AG20443 (cell line): ENCODE measurements at places on chromosomes 16 and 17.

- peak; percentile 58 for DNase-seq
Observed at GRCh38 chr17:46979147-46979863, at the start of gene RPRML. Gene RPRML (minus strand): TSS chr17:46979253. CDS start chr17:46979007, 246 bp downstream.

- no peak for DNase-seq
Observed at GRCh38 chr16:81216706-81217105, 21.8 kb upstream of the BCO1 start.

GRCh38 chr17:18965530-18966236 is 13.7 kb downstream of the SLC5A10 start:
- DNase-seq: no peak

DNA sequence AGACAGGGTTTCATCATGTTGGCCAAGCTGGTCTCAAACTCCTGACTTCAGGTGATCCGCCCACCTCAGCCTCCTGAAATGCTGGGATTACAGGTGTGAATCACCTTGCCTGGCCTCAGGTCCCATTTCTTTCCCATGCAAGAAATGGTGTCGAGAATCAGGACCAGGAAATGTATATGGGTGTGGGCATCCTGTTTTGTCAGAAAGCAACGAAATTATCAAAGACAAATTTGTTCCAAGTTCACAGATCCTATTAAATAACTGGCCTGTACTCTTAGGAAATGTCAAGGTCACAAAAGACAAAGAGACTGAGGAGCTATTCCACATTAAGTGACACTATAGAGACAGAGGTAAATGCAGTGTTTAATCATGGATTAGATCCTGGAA is 17.1 kb upstream of the ST6GALNAC1 start:
- no peak for DNase-seq

DNA sequence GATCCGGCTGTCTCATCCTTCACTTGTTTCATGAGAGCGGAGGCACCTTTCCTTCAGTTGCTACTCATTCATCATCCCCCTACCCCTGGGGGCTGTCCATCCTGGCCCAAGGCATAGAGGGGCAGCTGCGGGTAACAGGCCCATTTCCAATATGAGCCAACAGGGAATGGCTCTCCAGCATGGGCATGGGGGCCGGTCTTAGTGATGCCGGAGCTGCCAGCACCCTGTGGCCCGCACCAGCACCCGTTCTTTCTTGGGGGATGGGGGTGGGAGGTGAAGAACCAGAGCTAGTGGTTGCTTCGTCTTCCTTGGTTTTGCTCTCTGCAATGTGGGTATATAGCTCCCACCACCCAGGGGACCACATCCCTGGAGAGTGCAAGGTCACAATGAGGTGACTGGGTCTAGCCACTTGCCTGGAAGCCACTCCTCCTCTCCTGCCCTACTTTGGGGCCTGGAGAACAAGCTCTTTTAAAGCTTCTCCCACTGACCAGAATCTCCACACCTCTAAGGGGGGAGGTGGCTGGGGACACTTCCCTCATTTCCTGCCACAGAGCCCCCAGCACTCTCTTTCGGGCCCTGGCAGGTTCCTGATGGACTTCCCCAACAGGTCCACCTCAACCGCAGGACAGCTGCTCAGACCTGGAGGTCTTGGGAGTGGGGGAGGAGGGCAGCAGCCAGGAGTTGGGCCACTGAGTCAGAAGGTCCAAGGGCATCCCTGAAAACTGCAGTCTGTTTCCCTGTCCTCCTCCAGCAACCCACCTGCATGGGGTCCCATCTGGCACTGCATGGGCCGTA is 11.9 kb upstream of the TBX2 start:
- DNase-seq: no peak

DNA sequence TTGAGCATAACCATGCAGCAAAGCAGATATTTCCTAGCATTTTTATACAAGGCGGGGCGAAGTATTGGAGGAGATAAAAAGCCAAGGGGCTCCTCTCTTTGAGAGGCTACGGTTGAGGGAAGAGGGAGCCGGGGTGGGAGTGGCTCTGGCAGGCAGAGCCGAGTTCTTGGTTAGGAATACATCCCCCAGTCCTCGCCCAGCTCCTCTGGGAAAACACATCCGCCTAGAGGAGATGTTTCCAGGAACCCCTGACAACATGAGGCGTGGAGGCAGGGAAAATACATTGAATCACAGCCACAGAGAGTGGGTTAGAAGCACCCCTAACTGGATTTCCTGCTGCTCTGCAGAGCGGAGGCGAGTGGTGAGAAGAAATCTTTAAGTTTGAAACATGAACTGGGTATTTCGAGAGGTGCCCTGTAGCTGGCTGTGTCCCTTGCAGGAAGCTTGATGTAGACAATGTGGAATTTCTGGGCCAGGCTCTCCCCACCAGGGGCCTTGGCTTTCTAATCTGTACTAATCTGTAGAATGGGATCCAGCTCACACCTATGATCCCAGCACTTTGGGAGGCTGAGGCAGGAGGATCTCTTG is 27.3 kb downstream of the TTYH2 start:
- DNase-seq: no peak

GRCh38 chr16:46850619-46851555 is 19.9 kb upstream of the C16orf87 start:
- DNase-seq: no peak

DNA sequence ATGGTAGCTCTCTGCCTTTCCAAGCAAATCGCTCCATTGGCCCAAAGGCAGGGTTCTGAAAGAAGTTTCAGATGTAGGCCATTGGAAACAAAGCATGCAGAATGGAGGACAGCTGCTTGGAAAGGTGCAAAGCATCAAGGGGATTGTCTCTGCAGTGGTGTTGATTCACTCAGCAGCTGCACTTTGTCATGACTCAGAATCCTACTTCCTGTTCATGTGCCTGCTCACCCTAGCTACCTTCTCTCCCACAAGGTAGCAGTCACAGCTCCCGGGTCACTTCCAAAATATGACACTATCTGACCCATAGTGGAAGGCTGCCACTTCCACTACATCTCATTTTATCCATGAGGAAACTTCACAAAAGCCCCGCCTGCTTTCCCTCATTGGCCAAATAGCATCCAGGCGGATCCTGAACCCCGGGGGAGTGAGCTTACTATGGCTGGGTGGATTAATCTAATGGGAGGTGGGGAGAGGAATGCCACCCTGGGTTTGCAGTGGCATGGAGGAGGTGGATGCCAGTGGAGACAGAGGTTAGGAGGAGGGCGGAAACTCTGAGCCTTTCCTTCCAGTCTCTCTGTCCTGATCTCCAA is 74.7 kb upstream of the NKD1 start:
- no peak for DNase-seq

- DNase-seq: no peak
Observed at GRCh38 chr17:78113804-78114785, 14.5 kb downstream of the TMC6 start.

DNA sequence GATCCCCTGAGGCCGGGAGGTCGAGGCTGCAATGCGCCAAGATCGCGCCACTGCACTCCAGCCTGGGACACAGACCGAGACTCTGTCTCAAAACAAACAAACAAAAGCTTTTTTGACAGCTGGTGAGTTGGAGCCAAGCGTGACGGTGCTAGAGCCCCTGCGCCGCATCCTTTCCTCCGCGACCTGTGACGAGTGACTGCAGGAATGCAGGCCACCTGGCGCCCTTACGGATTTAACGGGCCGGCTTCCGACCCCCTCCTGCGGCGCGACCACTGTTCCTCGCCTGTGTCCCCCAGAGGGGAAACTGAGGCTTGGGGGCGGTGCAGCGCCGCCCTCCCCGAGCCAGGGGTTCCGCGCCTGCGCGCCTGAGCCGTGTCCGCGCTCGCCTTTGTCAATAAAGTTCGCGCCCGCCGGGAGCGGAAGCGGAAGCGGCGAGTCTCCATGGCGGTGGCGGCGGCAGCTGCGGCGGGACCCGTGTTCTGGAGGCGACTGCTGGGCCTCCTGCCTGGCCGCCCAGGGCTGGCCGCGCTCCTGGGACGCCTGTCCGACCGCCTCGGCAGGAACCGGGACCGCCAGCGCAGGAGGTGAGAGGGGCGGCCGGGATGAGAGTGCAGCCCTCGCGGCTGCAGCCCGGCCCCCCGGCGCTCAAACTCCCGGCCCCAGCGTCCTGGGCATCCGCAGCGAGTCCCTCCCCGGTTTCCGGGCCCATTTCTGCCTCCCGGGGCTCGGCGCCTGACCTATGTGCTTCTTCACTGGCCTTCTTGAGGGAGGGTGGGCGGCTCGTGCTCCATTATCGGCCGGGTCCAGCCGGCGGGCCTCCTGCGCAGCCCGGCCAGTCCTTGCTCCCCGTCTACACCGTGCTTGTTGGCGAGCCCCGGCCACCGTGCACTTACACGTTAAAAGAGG is at the start of gene PGS1:
Gene PGS1 (plus strand): TSS at position 425 of the 906 bp plus-strand sequence. CDS start 17 bp downstream, at position 442.
- peak; percentile 84 for DNase-seq

DNA sequence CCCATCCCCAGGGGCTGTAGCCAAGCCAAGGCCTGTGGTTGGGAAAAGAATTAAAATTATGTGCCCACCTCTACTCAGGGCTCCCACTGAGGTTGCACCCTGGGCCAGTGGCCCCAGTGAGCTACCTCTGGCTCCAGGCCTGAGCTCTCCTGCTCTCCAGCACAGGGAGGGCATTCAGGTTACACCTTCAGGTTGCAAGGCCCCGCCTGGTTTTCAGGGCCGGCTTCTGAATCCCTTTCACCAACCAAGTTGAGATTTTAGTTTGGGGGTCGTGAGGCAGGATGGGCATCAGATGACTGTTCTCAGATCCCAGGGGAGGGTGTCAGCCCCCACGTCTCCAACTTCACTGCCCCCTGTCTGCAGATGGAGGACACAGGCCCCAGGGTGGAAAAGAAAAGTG is 8.0 kb upstream of the KATNB1 start:
- DNase-seq: no peak

DNA sequence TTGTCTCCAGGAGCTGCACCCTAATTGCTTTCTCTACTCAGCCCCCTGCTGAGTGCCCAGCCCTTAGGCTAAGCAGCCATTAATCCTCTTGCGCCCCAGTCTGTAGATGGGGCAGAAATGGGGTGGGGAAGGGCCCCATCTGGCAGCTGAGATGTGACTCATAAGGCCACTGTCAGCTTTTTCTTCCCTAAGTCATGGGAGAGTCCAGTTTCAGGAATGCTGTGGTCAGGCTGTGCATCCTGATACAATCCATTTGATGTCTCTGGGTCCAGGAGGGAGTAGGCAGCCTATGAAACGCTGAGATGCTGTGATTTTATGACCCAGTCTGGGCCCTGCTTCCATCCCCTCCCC is 12.3 kb downstream of the PLXDC1 start:
- peak; percentile 92 for DNase-seq

- DNase-seq: peak; percentile 40
Observed at GRCh38 chr17:82103553-82104451, 5.8 kb upstream of the FASN start.

DNA sequence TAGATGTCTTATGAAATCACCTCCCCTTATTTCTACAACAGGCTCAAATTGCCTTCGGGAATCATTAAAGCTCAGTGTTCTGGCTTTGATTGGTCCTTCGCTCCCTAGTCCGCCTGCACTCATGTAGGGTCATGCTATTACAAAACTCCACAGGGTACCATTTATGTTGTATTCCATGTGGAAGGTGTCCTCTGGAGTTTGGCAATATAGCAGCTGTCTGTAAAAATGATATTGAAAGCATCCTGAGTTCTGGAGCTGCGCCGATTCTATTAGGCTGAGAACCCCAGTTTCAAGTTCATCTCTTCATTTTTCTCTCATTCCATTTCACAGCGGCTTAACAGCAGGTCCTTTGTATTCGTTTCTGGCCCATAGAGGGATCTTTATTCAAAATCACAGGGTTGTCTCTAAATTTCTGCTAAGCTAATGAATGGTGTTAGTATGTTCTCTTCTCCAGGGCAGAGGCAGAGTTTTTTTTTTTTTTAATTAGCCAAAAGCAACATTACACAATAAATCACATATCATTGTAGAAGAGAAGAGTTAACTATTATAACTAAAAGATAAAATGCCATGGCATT is 71.9 kb upstream of the TEKT1 start:
- DNase-seq: no peak

DNA sequence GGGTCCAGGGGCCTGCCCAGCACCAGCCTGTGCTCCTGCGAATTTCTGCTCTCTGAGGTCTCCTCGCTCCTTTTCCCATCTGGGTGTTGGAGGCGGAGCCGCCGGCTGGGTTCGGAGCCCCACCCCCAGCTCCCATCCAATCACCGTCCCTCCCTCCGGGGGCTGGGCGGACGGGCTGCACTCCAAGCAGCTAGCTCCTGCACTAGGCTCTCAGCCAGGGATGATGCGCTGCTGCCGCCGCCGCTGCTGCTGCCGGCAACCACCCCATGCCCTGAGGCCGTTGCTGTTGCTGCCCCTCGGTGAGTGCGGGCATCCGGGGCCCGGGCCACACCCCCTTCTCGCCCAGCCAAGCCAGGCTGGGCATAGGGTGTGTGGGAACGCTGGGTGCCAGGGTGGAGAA is at the start of gene NRN1L:
Gene NRN1L (plus strand): TSS at position 202 of the 400 bp plus-strand sequence. CDS start 19 bp downstream, at position 221.
- peak; percentile 98 for DNase-seq

DNA sequence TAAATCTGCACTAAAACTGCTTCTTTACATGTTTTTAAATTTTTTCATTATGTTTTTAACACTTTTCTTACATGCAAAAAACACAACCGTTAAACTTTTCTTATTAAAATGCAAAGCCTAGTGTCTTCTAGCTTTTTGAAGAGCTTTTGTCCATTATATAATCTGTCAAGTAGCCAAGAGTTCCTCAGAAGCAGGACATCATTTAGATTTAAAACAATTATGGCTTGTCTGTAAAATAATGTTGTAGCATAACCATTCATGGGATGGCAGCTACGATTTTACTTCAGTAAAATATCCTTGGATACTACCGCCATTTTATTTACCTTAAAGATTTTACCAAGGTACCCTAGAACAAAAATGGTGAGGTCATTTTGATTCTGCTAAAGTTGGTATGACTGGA is 2.8 kb downstream of the OMG start:
- DNase-seq: no peak

DNA sequence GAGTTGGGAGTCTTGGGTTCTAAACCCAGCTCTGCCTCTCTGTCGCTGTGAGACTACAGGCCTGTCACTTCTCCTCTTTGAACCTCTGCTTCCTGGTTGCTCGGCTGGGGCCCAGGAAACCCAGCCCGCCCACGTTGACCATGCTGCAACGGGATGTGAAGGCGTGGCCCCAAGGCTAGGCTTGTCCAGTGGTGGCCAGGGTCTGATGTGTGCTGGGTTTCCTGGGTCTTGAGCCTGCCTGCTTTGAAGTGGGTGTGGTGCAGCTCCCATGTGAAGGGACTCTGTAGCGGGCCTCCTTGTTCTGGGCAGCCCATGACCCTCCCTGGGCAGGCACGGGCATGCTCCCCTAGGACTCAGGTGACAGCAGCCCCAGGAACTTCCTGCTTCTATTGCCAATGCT is 82.3 kb downstream of the SDR42E1 start:
- DNase-seq: no peak

- peak; percentile 90 for DNase-seq
Observed at GRCh38 chr17:31740611-31741082, 118.4 kb downstream of the COPRS start.

DNA sequence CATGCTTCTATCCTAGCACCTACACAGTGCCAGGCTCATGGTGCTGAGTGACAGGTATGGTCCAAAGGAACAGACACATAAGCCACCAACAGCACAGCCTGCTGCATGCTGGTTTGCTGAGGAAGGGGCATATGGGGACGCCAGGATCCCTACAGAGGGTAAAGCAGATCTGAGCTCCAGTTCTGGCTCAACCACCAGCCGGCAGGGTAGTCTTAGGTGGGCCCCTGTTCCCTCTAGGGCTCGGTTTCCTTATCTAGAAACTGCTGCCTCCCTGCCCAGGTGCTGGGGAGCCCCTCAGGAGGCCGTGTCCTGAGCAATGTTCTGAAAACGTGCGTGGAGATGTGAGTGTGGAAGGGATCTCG is 24.2 kb upstream of the MRPS23 start:
- no peak for DNase-seq
